NCI-H1105 (cell line): ENCODE measurements at places on chromosomes 5 and 9.

- no peak for DNase-seq
Observed at GRCh38 chr5:33332804-33333203, 108.0 kb upstream of the TARS1 start.

DNA sequence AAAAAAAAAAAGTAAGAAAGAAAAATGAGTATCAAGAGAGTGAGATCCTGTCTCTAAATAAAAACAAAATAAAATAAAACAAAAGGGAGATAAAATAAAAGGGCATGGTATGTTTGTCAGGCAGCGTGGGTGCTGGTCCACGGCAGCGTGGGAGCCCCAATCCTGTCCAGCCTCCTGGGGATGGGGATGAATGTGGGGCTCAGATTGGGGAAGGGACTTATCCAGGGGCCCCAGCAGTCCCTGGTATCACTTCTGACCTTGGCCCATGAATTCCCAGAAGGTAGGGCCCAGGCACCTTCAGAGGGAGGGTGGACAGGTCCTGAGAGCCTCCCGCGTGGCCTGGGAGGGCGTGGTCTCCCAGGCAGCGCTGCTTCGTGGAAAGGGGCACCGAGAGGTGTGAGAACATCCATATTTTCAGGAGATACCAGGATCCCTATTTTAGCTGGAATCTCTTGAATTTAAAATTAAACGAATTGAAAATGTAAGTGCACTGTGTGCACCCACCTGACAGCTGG, 71.2 kb downstream of the ZNF354C start:
- DNase-seq: no peak

DNA sequence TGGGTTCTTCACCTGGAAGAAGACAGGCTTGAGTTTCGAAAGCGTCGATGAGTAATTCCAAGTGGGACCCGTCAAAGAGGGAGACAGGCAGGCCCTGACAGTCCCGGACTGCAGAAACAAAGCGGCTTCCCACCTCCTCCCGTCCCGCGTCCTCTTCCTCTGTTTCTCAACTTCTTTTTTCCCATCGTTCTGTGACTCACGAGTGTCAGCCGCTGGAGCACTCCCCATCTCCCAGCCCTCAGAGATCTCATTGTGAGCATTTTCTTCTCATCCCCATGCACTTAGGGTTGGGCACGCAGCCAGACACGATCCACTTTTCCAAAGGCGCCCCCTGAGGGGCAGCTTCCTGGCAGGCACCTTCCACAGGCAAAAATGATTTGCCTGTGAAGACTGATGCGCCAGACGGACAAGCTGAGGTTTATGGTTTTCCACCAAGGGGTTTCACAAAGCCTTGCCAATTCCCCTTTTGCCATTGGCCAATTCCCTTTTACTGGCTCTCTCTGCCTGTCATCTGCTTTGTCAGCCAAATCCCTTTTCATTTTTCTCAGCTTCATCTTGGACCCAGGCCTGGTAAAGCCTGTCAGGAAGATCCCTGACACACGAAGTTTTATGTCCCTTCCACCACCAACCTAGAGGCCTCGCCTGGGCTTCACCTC, 86.5 kb upstream of the ANKRD55 start:
- no peak for DNase-seq

- DNase-seq: no peak
Observed at GRCh38 chr9:99576002-99576401, 245.7 kb upstream of the NR4A3 start.

DNA sequence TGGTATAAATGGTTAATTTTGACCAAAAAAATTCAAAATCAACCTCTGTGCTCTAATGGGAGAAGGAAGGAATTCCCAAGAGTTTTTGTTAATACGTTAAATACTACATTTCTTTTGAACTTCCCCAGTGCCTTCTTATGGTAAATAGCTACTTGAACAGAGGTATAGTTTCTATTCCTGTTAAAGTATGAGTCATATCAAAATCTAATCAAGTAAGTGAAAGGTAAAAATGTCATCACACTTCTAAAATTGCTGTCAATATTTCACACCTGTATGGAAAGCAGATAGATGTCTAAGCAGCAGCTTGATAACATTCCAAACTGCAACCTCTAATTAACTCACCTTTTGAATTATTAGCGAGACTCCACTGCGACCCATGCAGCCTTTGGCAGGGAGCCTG, 214.1 kb upstream of the MEF2C start:
- peak; percentile 22 for DNase-seq

- no peak for DNase-seq
Observed at GRCh38 chr5:99900302-99900852, 634.8 kb upstream of the FAM174A start.

GRCh38 chr9:98146101-98146991, 27.3 kb upstream of the TRIM14 start:
- DNase-seq: no peak

DNA sequence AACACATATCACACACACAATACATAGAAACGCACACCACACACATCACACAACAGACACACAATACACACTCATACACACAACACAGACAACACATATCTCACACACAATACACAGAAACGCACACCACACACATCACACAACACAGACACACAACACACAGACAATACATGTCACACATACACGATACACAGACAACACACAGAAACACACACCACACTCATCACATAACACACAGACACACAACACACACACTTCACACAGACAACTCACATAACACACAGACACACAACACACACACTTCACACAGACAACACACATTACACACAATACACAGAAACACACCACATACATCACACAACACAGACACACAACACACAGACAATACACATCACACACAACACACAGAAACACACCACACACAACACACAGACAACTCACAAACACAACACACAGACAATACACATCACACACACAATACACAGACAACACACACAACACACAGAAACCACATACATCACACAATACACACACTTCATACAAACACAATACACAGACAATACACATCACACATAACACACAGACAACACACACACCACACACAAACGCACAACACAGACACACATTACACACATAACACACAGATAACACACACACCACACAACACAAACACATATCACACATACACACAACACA, 4.3 kb upstream of the CCDC187 start:
- DNase-seq: no peak

- DNase-seq: no peak
Observed at GRCh38 chr5:67886761-67887160, 328.8 kb upstream of the PIK3R1 start.
